ENCODE measurements at places on chromosomes 16 and 17. TPM values are rescaled to one million over a fixed set of nuclear protein-coding genes. Genes with fewer than 3 reads are reported as not detected.

Gene AHSP
- not detected for total RNA-seq

Gene IL17C
- not detected for total RNA-seq

Gene ZFP3
- 1.3 TPM for total RNA-seq

Gene DBNDD1
- 0.65 TPM for total RNA-seq

Gene TBX6
- total RNA-seq, result 0.09 TPM

Gene MMP25
- under 0.01 TPM for total RNA-seq

Gene CHST6
- 1.7 TPM for total RNA-seq

Gene ORC6
- 1.1 TPM for total RNA-seq

Gene DUSP14
- 46.8 TPM for total RNA-seq

Gene SLFN13
- total RNA-seq, result 1.1 TPM

Gene PABPN1L
- total RNA-seq, result not detected

Gene TP53TG3B
- not detected for total RNA-seq

Gene SAMD14
- 1.4 TPM for total RNA-seq

Gene NHLRC4
- total RNA-seq, result 1.4 TPM

Gene NPIPA7
- total RNA-seq, result 0.57 TPM

Gene GOSR1
- total RNA-seq, result 24.4 TPM

Gene CCL11
- total RNA-seq, result 1.5 TPM

Gene ARMC7
- total RNA-seq, result 2.1 TPM

Gene KRTAP29-1
- total RNA-seq, result not detected

Gene CLEC16A
- total RNA-seq, result 15.1 TPM

Gene SOCS1
- 2.4 TPM for total RNA-seq

Gene AFMID
- 19.8 TPM for total RNA-seq

Gene CDH11
- 363 TPM for total RNA-seq

Gene SYNGR3
- total RNA-seq, result 3.3 TPM

Gene ITGAL
- not detected for total RNA-seq

Gene FZD2
- total RNA-seq, result 7.7 TPM

Gene ITGAD
- not detected for total RNA-seq

Gene FOXO3B
- 2.1 TPM for total RNA-seq

Gene BAIAP3
- total RNA-seq, result 0.28 TPM

Gene PARN
- total RNA-seq, result 27.7 TPM

Gene TSPAN10
- 2.1 TPM for total RNA-seq

Gene PMFBP1
- total RNA-seq, result 0.18 TPM

Gene SCGB1C2
- total RNA-seq, result not detected

Gene HES7
- not detected for total RNA-seq

Gene NHERF2
- total RNA-seq, result 28.1 TPM

Gene PHOSPHO1
- total RNA-seq, result 0.71 TPM

Gene LDHD
- 0.55 TPM for total RNA-seq

Gene PMP22
- total RNA-seq, result 170 TPM

Gene ABCC12
- total RNA-seq, result not detected
